ENCODE measurements at places on chromosomes 5 and 9.
A peak's percentile ranks its signal among the peaks of the same experiment; 100 is the strongest.

DNA sequence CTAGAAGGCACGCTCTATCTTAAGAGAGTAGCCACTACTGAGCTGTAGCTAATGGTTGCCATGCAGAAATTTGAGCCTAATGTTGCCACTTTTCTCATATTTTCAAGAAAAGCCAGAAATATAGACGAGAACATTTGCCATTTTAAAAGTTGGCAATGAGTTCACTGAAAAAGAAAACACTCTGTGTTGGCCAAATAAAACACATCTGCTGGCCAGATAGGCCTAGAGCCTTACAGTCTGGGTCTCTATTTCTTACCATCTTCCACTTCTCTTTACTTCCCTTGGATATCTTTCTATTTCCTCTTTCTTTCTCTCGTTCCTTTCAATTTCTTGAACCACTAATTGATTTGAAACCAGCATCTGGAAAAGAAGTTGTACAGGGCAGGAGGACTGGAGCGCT, 36.6 kb upstream of the VCAN start:
- no peak for DNase-seq

- no peak for DNase-seq
Observed at GRCh38 chr5:119745976-119746375, 116.6 kb downstream of the FAM170A start.

GRCh38 chr9:105483618-105484017, 35.8 kb downstream of the FSD1L start:
- DNase-seq, result no peak

- DNase-seq, result peak; percentile 65
Observed at GRCh38 chr5:154520861-154521453, 42.9 kb upstream of the HAND1 start.

DNA sequence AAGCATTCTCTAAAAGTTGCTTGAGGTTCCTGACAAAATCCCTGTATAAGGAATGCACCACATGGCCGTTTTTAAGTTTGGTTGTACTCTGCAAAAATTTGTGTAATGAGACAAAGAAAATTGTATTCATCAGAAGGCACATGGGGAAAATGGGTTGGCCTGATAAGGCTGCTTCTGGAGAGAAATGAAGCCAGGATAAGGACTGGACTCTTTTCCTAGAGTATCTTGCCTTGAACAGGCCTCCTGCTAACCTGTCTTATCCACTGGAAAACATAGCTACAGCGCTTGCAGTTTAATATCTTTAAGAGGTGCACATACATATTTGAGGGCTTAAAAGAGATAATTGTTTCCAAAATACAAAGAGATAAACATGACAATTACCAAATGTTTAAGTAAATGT, 41.4 kb upstream of the IFNK start:
- no peak for DNase-seq

DNA sequence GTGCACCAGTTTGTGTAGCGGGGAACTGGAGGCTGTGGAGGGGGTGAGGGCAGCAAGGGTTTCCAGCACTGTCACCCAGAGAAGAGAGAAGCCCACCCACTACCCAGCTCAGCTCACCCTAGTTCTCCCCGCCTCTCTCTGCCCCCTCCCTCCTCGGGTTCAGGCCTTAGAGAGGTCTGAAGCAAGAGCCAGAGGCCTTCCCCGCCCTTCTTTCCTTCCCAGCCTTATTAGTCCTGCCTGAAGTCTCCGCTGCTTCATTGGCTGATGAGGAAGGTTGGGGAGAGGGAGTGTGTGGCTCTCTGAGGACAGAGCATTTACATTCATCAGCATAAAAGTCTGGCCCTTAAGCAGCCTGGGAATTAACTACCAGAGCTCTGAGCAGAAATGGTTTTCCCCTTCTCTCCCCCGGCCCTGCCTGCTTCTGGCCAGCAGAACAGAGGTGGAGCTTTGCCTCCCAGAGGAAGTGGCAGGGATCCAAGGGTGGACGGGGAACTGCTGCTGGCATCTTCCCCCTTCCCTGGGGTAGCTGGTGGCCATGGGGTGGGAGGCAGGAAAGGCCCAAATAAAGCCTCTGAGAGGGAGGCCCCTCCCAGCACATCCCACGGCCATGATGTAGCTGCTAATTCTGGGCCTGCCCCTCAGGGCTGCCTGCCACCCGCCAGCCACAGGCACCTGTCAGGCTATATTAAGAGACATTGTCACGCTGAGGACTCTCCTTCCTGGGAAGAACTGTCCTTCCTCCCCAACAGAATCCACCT, 4.1 kb downstream of the DNAJB5 start:
- no peak for DNase-seq

DNA sequence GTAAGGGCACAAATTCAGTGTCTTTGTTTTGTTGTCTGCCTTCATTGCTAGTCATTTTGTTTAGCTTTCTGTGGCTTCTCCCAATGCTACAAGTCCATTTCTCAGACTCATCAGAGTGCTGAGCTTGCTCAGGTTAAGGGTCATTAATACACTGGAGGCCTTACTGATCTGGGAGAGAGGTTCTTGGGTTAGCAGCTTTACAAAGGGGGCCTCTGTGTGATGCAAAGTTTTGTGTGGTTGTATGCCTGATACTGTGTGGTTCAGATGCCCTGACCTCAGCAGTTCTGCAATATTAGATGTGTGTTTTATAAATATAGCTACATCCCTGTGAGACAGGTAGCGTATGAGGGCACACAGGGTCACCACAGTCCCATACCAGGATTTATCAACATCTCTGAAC, 34.8 kb upstream of the SMARCA2 start:
- no peak for DNase-seq

DNA sequence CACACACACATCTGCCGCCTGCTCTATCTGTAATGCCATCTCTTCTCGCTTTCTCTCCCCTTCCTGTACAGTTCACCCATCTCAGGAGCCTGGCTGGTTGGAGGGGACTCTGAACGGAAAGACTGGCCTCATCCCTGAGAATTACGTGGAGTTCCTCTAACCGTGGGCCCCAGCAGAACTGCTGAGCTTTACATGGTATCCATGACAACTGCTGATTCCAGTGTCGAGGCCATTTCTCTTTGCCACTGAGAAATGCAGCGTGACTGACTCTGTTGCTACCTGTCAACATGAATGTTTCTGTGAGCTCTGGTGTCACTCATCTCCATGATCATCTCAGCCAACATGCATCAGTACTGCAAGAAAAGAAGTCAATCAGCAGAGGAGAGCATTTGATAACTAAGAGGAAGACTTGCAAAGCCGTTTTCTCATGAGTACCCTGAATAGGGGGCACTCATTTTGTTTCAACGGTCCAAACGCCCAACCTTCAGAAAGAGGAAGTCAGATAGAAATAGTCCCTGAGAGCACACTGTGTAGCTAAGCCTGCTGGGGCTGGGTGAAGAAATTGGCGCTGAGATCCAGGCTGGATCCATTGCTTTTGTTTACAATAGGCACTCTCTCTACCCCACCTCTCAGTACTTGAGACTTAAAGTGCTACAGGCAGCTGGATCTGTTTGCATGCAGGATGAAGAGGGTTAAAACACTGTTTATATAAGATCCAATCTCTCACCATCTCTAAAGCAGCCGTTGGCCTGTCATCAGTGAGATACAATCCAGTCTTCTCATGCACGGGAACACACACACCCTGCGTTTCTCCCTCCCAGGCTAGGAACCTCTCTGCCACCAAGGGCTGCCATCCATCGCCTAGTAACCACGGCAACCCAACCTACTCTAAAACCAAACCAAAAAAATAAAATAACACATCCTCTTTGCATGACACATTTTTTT, 180.9 kb downstream of the NR3C1 start:
- no peak for DNase-seq

GRCh38 chr5:29148581-29148980, 2044.9 kb upstream of the CDH6 start:
- DNase-seq, result no peak

DNA sequence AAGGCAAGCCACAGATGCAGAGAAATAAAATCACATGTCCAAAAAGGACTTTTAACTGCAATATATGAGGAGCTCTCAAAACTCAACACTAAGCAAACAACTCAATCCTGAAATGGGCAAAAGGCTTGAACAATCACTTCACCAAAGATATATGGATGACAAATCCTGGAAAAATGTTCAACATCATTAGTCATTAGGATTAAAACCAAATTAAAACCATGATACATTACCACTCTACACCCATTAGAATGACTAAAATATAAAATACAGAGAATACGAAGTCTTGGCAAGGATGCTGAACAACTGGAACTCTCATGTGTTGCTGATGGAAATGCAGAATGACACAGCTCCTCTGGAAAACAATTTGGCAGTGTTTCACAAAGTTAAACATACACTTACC, 277.4 kb downstream of the TLE1 start:
- no peak for DNase-seq

DNA sequence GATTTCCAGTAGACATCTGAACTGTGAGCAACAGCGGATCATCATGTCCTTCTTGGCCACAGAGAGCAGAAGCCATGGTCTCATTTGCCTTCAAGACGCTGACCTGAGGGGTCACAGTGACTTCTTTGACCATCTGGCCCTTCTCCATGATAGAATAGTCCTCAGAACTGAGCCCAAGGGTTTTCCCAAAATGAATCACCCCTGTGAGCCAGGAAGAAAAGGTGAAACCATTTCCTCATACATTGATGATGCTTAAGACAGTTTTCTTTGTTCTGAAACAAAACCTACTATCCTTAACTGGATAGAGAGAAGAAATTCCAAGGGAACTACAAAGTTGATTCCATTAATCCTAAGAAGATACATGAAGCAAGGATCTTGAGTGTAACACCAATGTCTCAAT, 503.9 kb downstream of the CTNND2 start:
- DNase-seq, result no peak

DNA sequence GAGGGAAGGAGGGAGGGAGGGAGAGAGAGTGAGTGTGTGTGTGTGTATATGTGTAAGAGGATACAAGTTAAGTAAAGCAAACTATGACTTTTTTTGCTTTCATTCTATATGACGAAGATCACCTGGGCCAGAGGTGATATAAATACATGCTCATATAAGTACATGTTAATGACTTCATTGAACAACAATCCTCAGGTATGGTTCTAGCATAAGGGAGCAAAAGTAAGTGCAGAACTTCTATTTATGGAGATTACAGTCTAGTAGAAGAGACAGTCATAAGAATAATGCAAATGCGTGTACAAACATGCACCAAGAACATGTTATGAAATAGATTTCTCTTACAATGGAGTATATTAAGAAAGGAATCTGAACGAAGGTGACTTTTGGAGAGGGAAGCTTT, 1804.0 kb downstream of the MAT2B start:
- DNase-seq, result no peak

DNA sequence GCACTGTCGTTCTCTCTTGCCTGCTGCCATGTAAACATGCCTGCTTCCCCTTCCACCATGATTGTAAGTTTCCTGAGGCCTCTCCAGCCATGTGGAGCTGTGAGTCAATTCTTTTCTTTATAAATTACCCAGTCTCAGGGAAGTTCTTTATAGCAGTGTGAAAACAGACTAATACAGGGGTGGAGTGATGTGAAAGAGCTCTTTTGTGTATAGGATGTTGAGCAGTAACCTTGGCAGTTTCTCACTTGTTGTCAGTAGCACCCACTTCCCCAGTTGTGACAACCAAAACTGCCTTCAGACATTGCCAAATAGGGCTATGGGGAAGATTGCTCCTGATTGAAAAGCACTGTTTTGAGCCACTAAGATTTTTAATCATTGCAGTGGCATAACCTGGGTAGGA, 552.2 kb upstream of the ZNF462 start:
- DNase-seq, result no peak

DNA sequence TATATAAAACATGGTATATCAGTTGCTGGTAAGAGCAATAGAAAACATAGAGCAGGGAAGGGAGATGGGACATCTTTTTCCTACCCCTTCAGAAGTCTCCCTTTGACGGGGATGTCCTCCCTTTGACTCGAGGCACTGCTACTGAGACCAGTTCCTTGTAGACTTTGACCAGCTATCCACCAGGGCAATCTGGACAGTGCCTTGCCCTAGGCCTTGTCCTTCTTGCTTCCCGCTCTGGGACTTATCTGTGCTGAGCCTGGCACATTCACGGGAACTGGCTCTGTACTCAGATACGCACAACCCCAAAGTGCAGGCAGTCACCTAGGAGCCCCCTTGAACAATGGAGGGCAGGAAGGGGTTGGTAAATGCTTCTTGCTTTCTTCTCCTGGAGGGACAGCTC, 116.6 kb upstream of the ANKH start:
- no peak for DNase-seq

- DNase-seq, result no peak
Observed at GRCh38 chr5:143586781-143587362, 183.4 kb upstream of the NR3C1 start.

DNA sequence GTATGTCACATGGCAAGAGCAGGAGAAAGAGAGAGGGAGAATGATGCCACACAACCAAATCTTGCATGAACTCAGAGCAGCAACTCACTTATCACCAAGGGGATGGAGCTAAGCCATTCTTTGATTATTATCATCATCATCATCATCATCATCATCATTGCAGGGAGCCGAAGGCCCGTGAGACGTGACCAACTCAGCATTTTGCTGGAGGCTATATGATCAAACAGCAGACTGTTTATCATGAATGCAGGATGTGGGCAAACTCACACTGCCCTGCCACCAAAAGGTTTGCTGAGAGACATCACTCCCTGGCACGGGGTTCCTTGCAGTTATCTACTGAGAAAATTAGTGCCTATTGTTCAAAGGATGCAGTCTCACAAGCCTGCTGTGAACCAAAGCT, 8.6 kb upstream of the ZNF169 start:
- DNase-seq, result no peak

DNA sequence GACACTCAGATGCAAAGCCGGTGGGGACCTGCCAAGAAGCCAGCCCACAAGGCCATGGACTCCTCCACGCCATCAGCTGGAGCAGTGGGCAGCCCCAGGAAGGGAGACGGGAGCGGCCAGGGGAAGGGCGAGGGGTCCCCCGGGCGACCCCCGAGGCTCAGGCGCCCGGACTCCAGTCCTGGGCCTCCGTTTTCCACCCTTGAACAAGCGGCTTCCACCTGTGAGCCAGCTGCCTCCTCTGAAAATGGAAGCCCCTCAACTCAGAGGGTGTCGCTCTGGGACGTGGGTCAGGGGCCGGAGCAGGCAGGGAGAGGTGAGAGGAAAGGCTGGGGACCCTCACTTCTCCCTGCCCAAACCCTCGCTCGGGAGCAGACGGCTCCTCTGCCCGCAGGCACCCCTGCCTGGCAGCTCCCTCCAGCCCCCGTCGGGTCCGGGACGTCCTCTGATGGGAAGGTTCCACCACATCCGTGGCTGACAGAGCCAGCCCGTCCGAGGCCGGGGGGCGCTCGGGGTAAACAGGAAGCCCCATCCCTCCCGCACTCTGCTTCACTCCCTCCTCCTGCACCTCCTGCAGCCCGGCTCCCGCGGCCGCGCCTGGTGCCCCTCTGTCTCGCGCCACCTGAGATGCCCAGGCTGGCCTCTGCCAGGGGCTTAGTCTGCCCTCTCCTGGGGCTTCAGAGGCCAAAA, 3.7 kb upstream of the EGFL7 start:
- no peak for DNase-seq

GRCh38 chr5:160961761-160962160, 109.8 kb upstream of the ATP10B start:
- DNase-seq, result no peak

GRCh38 chr5:107485184-107485583, 185.6 kb downstream of the EFNA5 start:
- no peak for DNase-seq

Measured in 8988T (cell line).